ENCODE measurements at places on chromosomes 11 and 22. TPM values are rescaled to one million over a fixed set of nuclear protein-coding genes. Genes with fewer than 3 reads are reported as not detected.
A peak's percentile ranks its signal among the peaks of the same experiment; 100 is the strongest.

DNA sequence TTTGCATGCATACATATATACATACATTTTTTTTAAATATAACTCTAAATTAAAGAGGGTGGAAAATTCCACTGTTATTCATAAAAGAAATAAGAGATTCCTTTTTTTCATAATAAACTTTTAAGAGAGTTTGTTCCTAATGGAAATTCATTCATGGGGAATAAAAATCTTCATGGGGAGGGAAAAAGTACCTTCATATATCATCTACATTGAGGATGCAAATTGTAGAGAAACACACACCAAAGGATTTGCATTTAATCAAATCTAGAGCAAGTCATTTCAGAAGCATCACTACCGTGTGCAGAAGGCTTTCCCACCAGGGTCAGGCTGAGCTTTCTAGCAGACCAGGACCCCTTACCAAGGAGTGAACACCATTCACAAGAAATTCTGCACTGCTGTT, at the start of gene POU2AF2:
Gene POU2AF2, plus strand, starts transcription at position 301 of the 400 bp plus-strand sequence. CDS start 129 bp downstream, outside the sequence.
- DNase-seq = no peak

DNA sequence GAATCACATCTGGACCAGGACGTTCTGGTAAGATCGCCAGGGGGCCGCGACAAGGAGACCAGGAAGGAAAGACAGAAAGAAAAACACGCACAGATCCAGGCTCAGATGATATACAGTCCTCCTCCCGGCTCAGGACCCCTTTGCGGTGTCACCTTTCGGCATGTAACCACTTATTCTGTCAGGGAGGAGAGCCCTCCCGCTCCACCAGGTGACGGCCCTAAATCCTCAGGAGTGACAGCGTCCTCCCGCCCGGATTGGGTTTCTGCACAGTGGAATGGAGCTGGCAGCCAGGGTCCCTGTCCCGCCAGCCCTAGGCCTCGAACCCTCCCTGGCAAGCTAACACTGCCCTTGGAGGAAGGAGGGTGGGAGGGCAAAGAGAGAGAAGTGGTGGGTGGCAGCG, 24.3 kb upstream of the KCNQ1OT1 start:
- no peak for DNase-seq

GRCh38 chr11:122048401-122048800, 67.6 kb downstream of the BLID start:
- DNase-seq = no peak

DNA sequence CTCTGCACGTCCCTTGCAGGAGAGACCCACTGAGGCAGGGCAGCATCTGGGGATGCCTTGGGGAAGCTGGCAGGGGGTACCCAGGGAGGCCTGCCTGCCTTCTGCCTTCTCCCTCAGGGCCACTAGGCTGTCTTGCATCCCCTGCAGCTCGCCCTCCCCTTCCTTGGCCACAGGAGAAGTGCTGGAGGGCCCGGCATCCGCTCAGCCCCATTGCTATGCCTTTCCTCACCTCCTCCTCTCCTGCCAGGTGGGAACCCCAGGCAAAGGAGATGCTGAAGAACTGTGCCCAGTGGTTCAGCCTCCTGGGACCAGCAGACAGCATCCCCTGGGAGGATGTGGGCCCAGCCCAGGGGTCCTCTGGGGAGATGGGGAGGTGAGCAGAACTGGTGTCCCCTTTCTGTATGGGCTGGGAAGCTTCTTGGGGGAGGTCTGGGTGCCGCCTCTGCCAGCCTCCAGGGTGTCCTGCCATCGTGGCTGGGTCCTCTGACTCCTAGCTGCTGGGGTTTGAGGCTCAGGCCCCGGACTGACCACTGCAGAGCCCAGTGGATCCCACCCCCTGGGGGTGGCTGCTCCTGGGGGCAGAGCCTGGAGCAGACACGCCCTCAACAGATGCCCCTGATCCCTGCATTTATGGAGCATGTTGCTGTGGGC, 20.6 kb downstream of the MRGPRG start:
- no peak for DNase-seq

GRCh38 chr11:79294845-79295731, 145.7 kb downstream of the TENM4 start:
- DNase-seq = no peak

DNA sequence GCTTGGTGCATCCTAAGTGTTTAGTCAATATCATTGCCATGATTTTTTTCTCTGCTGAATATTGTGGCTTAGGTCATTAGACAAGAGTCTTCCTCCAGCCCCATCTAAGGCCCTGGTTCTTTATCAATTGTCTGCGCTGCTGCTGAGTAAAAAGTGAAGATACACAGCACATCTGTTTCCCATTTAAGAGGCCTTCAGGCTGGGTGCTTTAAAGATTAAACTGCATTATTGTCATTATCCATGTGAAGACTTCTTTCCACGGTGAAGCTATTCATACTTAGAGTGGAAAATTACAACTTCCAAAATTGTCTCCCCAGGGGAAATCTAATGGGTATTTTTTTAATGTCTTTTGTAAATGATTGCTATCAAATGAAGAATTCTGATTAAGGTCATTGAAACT, 719.8 kb upstream of the LRRC4C start:
- DNase-seq = no peak

DNA sequence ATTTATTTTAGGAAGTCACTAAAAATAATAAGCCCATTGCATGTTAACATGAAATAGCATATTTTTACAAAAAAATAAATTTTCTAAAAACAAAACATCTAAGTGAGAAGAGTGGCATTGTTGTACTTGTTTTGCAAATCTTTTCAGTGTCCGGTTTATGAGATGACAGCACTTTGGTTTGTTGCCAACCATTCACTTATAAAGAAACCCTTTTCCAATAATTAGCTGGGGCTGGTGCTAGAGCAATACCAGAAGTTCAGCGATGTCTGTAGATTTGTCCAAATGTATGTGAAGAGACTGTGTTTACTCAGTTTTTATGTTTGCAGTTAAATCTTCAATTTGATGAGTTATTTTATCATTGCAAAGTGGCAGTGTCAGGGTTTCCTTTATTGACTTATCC, 22.1 kb upstream of the KRTAP5-7 start:
- no peak for DNase-seq

DNA sequence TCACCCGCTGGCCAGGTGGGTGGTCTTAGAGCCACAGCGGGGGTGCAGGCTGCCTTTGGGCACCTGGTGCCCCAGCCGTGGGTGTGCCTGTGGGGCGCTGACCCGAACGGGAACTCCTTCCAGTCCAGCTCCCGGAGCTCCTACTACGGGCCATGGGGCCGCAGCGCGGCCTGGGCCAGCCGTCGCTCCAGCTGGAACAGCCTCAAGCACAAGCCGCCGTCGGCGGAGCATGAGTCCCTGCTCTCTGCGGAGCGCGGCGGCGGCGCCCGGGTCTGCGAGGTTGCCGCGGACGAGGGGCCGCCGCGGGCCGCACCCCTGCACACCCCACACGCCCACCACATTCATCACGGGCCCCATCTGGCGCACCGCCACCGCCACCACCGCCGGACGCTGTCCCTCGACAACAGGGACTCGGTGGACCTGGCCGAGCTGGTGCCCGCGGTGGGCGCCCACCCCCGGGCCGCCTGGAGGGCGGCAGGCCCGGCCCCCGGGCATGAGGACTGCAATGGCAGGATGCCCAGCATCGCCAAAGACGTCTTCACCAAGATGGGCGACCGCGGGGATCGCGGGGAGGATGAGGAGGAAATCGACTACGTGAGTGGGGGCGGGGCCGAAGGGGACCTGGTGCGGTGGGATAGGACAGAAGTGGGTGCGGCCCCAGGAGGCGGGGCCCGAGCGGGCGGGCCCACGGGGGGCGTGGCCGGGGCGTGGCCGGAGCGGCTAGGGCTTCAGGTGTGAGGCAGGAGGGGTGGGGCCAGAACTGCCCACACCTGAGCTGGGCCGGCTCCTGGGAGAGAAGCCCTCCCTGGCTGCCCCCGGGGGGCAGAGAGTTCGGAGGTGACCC, 91.5 kb downstream of the CACNA1I start:
- DNase-seq = peak; percentile 83

DNA sequence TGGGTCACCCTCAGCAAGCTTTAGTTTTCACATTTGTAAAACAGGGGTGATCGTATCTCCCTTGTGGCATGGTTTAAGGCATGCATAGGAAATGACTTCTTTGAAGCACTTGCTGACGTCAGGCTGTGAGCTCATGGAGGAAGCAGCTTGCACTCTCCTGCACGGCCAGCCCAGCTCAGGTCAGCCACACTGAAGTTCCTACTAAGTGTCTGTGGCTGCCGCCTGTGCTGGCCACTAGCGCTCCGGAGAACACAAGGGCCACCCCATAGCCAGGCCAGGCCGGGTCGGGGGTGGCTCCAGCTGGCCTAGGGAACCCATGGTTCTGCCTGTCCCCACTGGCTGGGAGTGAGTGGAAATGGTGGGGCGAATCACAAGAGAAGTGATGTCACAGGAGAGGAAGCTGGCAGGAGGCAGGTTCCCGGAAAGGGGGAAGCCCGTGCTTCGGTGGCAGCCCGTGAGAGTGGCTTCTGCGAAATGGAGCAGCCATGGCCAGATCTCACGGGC, 28.2 kb downstream of the KCTD17 start:
- peak; percentile 90 for DNase-seq

DNA sequence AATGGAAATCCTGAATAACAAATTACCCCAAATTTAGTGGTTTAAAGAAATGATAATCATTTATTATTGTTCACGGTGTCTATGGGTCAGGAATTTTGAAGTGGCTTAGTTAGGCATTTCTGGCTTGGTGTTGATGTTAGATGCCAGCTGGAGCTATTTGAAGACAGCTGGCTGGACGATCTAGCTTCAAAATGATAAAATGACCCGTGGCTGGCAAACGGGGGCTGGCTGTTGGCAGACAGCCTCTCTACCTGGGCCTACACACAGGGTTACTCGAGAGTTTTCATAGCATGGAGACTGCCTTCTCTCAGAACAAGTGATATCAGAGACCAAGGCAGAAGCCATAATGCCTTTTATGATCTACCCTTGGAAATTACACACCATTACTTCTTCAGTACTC, 285.2 kb downstream of the METTL15 start:
- DNase-seq = no peak

DNA sequence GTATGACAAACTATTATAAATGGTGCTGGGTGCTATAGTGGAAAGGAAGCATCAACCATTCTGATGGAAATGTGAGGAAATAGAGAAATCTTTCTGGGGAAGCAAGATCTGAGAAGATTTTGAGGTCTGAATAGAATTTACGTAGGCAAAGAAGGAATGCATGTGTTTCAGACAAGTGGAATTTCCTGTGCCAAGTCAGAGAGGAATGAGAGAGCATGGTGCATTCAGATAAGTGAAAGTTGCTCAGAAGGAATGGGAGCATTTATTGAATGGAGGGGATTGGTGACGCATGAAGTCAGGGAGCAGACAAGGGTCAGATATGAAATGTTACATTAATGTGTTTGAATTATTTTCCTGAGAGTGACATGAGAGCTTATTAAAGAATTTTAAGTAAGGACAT, 725.5 kb downstream of the METTL15 start:
- no peak for DNase-seq

DNA sequence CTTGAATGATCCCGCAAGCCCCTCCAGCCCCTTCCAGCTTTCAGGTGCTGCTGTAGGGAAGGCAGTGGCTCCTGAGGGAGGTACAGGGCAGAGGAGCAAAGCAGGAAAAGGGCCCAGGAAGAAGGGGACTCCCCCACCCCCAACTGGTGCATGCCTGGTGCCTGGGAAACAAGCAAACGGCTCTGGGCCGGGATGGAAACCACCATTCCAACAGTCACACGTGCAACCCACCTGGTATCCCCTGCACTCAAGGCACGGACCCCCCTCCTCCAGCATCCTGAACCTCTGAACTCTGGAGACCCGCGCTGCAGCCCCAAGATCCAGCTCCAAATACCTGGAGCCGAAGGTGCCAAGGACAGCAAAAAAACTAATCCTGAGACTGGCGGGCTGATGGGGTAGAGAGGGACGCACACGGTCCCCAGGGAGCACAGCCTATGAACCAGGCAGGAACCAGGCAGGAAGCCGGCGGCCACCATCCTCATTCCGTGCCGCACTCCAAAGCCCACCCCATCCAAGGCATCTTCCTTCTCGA, 537 bp downstream of the SCN4B start:
- DNase-seq = no peak

DNA sequence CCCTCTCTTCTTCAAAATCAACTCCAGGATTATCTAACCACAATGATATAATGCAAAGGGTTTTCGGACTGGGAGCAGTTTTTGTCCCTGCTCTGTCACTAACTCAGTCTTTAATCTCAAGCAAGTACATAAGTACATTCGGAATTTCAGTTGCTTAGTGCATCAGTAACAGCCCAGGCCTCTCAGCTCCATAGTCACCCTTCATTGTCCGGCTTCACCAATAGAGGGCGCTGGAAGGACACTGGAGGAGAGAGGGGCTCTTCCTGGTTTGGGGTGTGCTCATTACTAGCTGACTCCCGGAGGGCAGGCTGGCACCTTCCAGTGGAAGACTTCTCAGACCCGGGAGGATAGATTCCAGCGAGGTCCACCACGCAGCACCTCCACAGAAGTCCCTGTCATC, 90.4 kb upstream of the PDGFD start:
- DNase-seq = no peak

DNA sequence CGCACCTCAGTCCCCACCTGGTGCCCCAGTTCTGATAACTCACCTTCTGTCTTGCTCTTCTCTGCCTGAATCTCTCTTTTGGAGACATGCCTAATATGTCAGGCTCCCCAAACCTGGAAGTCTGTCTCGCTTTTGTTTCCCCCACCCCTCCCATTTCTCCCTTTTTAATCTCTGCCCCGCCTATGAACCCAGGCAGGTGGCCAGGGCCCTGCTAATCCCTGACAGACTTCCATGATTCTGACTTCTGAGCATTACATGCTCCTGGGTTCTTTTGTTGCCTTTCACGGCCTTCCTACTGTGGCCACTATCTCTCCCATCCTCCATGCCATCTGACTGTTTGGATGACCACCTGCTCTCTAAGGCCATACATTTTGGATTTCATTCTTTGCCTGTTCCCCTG, 1120.9 kb upstream of the CCDC90B start:
- DNase-seq = no peak

ZNF215 gene
- not detected for total RNA-seq

UFD1 gene
- 42.0 TPM for total RNA-seq

OR10A6 gene
- not detected for total RNA-seq

SLC3A2 gene
- total RNA-seq = 205 TPM

CARD18 gene
- not detected for total RNA-seq

TMEM86A gene
- total RNA-seq = 4.0 TPM

GATD1 gene
- total RNA-seq = 51.5 TPM

All from CD4-positive, alpha-beta memory T cell (primary cell).